ENCODE measurements at places on chromosomes 3 and 15.

- DNase-seq = no peak
Observed at GRCh38 chr15:69342460-69343076, 43.9 kb downstream of the PAQR5 start.

- no peak for DNase-seq
Observed at GRCh38 chr3:188174317-188175044, 20.5 kb downstream of the LPP start.

GRCh38 chr15:92907896-92908712 is 8.0 kb downstream of the CHD2 start:
- DNase-seq = no peak

GRCh38 chr15:66019826-66020398 is 150.6 kb downstream of the RAB11A start:
- DNase-seq = no peak

GRCh38 chr15:93124126-93124525 is 35.1 kb upstream of the RGMA start:
- DNase-seq = no peak

GRCh38 chr3:160038862-160039562 is 50.4 kb downstream of the IL12A start:
- no peak for DNase-seq

DNA sequence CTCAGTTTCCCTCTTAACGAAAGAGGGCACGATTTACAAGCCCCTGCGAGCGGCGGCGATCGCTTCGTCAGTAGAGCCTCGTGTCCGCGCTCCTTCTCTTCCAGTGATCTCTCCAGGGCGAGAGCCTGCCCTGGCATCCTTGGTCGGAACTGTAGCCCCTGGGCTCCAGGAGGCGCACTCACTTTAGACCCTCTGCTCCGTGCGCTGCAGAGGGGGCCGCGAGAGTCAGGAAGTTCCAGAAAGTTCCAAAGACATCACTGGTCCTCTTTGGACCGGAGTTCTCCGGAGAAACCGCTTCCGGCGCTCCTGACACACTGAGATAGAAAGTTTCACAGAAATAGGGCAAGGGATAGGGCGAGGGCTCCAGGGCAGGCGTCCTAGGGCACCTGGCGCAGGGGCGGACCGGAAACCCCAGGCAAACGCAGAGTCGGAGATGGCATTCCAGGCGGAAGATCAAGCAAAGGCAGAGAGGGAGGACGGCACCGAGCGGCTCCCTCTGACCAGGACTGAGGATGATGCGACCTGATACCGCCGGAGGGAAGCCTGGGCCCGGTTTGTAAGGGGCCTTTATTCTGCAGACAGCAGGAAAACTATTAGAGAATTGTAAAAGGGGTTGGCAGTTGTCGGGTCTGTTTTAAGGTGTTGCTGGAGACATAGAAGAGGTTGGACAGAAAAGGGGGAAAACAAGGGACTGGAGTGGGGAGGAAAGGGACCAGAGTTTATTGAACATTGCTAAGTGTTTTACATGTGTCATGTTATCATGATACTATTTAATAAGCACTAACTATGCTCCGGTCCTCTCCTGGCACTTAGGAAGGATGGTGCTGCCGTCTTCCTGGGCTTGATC is 1.3 kb upstream of the CPEB1 start:
- DNase-seq = no peak

GRCh38 chr15:27414168-27414870 is 443.3 kb downstream of the GABRG3 start:
- DNase-seq = no peak

DNA sequence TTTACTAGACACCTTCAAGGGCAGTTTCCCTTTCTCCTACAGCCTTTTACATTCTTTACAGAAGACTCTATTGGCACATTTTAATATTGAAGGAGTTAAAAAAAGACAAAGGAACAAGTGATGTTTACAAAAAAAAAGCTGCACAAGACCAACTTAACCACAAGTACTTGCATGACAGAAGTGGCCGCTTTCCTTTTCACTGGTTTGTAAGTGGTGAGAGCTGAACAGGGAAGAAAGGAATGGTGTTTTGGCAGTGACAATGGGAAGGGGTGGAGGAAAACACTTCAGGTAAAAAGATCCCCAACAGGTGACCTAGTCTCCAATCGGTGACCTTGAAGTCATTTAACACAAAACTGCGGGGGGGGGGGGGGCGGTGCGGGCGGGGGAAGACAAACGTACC is 1.1 kb downstream of the WDR72 start:
- DNase-seq = no peak

GRCh38 chr15:67101911-67102598 is 36.7 kb downstream of the SMAD3 start:
- DNase-seq = peak; percentile 97

DNA sequence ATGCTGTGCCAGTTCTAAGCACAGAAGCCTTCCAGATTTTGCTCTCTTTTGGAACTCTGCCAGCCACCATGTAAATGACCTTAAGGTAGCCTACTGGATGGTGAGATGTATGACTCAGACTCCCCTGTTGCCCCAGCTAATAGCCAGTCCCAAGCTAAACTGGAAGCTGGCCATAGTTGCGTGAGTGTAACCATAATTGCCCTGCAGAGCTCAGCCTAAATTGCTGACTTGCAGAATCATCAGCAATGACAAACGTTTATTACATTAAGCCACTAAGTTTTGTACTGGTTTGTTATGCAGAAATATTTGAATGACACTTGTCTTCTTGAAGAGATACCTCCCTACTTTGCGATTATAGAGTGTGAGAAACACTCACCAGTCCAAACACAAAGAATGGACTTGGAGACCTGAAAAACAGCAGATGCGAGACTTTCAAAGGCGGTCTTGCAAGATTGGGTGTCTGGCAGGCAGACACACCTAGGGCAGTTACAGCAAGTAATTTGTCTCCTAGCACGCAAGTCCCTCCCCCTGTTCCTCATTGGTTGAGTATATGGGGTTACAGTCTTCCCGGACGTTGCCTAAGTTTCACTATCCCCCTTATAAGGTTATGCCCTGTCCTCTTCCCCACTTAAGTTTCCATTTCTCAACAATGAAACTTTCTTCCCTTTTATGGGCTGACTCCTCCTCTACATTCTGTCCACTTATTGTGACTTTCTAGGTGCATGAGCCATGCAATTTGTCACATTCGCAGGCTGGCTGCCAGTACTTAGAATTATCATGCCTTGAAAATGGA is 83.6 kb upstream of the XCR1 start:
- DNase-seq = peak; percentile 97

- DNase-seq = no peak
Observed at GRCh38 chr15:75532413-75533250, 46.5 kb downstream of the PTPN9 start.

DNA sequence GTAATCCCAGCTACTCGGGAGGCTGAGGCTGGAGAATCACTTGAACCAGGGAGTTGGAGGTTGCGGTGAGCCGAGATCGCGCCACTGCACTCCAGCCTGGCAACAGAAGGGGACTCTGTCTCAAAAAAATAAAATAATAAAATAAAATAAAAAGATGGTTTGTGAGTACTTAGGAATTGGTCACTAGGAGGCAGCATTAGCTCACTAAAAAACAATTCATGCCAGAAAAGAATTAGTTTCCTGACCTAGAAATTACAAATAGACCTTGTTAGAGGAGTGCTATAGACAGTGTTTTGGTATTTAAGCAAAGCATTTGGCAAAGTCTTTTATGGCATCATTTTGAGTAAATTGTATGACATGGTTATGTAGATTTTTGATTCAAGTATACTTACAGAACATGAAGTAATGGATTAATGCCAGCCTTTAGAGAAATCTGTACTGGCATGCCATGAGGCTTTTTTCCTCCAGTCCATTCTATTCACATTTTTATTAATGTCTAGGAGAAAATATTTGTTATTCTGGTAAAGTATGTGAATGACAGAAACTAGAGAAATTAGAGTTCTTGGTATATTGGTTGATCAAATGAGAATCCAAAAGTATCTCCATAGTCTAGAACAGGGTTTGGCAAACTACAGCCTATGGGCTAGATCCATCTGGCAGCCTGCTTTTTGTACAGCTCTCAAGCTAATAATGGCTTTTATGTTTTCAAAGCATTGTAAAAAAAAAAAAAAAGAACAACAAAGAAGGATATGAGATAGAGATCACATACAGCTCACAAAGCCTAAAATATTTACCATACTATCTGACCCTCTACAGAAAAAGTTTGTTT is 81.6 kb downstream of the LRRC49 start:
- DNase-seq = no peak

DNA sequence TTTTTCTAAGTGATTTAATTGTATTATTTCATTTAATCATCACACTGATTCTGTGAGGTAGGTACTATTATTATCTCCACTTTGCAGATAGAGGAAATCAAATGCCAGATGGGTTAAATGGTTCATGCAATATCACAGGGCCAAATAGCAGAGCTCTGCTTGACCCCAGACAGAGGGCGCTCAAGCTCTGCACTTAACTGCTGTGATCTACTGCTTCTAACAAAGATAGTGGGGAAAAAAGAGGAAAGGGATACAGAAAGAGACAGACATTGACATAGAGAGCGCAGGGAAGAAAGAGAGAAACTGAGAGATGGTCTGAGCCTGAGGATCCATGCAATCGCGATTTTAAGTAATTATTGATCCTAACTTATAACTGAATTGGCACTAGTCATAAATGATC is 279.1 kb upstream of the THRB start:
- DNase-seq = no peak

DNA sequence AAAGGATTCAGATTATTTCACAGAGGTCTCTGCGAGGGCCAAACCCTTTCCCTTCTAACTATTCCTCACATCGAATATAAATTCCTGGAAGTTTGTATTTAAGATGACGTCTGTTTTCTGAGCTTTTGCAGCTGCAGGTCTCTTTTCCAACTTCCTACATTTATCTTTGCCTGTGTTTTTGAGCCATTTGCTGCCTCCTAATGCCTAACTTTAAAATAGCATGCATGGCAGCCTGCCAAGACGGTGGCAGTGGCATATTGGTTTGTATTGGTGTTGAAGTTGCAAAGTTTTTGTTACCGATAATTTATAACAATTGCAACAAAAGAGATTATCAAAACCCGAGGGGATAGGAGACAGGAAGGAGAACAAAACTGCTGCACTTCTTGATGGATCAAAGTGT is 187.1 kb upstream of the DNAJC19 start:
- peak; percentile 7 for DNase-seq

- no peak for DNase-seq
Observed at GRCh38 chr3:61919371-61919770, 358.0 kb downstream of the PTPRG start.

GRCh38 chr15:70698426-70698825 is 64.9 kb downstream of the UACA start:
- DNase-seq = no peak

- no peak for DNase-seq
Observed at GRCh38 chr3:44584646-44585501, at the start of gene ZNF660. ZNF660 (plus strand) TSS chr3:44584964; CDS start chr3:44594194, 9,230 bp downstream.

DNA sequence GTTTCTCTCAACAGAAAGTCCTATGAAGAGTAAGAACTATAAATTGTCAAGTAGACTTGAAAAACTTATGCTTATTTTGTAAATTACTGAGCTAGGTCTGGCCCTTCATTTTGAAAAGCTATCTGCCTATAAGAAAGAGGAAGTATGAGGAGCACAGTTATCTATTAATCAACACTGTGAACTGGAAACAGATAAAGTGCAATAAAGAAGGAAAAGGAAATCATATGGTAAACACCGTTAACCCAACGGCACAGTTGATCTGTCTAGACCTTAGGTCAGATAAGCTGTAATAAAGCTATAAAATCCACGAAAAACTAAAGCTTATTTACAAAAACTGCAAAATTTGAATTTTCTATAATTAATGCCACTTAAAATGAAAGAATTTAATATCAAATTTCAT is 242.5 kb downstream of the ZBTB20 start:
- no peak for DNase-seq

DNA sequence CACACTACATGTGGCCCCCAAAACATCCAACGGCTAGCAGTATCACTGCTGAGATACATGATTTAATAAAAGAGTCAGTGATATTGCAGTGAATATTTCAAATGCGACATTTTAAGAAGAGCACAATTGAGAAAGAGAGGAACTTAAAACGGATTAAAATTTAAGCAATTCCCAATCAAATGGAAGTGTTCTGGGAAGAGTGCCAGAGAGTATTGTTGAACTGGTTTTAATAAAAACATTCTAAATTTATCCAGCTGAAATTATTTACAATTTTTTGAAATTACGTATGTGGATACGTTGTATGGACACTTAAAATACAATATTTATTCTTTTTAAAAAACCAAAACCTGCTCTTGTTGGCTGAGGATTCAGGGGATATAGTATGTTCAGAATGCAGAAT is 117.7 kb downstream of the C3orf38 start:
- no peak for DNase-seq

DNA sequence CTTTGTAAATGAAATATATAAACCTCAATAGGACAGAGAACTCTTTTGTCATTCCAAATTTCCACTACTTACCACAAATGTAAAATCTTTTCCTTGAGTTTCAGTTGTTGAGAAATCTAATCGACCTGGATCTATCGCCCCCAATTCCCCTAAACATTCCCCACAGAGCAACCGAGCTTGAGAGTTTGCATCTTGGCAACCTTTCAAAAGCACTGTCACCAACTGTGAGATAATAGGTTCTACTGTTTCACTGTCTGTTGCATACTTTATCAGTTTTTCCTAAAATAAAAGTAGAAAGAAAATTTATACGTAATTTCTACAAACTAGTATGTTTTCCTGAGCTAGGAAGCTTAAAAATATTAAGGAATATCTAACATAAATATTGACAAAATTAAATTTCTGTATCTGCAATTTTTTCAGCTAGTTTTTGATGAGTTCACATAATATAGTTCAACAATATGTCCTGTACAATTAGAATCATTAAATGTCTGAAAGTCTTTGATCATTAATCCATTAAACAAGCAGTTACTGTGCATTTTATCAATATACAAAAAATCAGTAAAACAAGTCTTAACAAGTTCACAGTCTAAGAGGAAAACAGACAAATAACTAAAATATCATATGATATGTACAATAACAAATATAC is 54.5 kb downstream of the ATR start:
- DNase-seq = no peak

DNA sequence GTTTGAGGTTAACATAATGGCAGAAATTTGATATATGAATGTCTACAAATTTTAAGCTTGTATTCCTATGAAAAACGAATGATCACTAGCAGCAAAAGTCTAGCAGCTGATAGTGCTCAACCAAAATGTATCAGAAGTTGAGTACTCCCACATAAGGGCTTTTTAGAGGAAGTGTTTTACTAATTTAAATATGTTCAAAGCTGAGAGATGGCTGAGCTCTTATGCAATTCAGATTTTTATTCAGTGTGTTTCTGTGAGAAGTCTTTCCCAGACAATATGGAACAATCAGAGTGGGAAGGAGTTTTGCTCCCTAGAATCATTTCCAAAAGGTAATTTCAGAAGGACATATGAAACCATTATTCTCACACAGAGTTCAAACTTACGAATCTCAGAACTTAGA is 327.0 kb downstream of the ZPLD1 start:
- no peak for DNase-seq

- DNase-seq = no peak
Observed at GRCh38 chr3:184683900-184684560, 27.8 kb downstream of the MAGEF1 start.

- DNase-seq = no peak
Observed at GRCh38 chr3:148070041-148070440, 627.7 kb upstream of the AGTR1 start.

GRCh38 chr3:192299921-192300320 is 427.4 kb downstream of the FGF12 start:
- DNase-seq = no peak
